ENCODE measurements at places on chromosomes 13 and 19.

DNA sequence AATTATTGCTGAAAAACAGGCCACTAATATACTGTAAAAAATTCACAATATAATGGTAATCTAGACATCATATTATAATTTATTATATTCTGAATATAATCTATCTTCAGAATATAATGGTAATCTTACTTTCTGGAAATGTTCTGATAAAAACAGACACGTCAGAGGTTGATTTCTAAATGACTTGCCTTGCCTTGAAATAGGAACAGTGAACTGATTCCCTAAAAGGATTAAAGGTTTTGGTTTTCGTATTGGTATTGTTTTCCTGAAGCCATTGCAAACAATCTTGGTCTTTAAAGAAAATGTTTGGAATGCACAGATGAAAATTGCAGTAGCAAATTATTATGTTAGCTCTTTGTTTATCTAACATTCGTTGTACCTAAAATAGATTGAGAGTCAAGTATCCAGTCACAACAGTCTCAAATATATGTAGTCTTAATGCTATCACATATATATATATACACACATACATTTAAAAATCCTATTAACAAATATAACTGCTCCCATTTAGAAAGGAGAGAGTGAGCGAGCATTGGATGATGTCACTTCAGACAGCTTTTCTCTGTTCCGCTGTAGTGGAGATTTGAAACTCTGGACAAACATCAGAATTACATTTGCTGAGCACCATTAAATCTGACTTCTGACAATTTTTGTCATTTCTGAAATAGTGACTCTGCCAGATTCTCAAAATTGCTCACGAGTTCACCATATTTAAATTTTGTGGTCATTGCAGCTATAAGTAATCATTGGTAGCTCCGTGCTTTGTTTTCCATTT lies 1.7 kb downstream of the ITM2B start:
- DNase-seq = no peak

GRCh38 chr19:18439025-18439909 lies 1.3 kb upstream of the ISYNA1 start:
- no peak for DNase-seq

GRCh38 chr13:109010912-109011311 lies 381.5 kb downstream of the MYO16 start:
- no peak for DNase-seq

DNA sequence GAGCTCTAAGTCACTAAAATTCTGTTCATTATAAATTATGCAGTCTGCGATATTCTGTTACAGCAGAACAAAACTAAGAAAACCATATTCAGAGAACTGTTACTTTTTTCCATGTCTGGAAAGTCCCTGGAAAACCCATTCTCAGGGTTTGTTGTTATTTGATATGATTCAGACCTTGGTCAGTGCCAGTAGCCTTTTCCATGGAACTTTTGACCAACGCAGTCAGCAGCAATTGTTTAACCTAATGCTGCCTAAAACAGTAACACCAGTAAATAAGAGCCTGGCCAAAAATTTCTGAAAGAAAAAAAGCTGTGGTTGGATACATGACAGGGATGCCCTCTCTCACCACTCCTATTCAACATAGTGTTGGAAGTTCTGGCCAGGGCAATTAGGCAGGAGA lies 402.7 kb downstream of the TBC1D4 start:
- DNase-seq = no peak

DNA sequence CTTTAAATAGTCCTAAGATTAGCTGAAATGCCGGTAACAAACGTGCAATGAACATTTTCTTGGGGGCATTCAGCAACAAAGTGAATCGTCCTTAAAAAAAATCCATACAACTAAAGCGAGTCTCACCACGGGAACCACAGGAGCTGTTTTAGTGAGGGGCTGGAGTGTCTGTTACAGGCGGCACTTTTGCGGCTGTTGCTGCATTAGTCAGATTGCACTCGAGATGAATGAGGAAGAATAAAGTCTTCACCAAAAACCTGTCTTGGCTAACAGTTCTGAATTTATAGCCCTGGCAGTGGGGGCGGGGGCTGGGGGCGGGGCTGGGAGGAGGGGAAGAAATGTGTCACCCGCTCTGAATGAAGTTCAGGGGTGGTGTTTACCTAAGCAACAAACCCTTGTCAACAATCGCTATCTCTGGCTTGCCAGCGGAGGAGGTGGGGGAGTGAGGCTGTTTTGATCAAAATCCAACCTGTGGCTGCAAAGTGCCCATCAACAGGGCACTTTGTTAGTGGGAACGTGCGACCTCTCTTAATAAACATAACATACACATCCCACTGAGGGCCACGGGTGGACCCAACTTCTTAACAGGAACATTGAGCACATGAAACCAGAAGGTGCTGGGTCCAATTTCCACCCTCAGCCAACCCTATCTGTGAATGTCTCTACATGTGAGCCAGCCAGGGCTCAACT lies 44.5 kb downstream of the RFX2 start:
- DNase-seq = no peak

DNA sequence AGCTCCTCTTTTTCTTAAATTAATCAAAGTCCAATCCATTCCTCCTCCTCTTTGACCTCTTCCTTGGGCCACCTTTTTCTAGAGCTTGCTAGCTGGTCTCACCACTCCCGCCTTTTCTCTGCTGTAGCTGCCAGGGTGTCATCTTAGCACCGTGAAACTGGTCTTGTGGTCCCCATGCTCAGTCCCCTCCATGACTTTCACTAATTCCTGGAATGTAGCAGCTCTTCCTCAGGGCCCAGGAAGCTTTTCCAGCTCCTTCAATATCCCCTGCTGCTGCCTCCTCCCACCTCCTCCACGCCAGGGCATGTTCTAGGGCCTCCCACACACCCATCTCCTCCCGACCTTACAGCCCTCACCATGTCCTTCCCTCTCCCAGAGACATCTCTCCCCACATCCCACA lies 222.2 kb downstream of the MYO16 start:
- no peak for DNase-seq

DNA sequence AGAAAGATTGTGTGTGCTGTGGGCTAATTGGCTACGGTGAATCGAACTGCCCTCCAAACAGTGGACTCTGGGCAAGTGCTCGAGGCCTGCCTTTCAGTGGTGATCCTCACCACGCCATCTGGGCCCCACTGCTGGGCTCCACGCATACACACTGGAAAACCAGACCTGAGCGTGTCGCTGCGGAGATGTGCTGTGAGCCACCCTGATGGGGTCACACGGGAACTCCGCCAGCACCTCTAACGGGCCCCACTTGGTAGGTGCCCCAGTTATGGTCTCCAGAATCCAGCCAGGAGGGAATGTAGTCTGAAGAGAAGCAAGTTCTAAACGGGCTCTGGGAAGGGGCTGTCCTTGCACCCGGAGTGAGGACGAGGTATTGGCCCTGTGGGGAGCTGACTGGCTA lies 39.3 kb downstream of the C13orf46 start:
- no peak for DNase-seq

GRCh38 chr19:33865306-33865705 lies 68.6 kb downstream of the KCTD15 start:
- DNase-seq = no peak

DNA sequence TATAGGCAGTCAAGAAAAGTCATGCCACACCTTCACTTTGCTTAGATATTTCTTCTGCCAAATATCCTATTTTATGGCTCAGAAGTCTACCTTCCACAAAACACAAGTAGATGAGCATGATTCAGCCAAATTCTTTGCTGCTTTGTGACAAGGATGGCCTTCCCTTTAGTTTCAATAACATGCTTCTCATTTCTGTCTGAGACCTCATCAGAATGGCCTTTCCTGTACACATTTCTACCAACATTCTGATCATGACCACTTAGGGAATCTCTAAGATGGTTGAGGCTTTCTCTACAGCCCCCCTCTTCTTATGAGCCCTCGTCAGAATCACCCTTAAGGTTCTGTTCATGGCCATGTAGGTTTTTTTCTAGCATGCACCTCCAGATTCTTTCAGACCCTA lies 96.2 kb downstream of the COL4A2 start:
- no peak for DNase-seq

DNA sequence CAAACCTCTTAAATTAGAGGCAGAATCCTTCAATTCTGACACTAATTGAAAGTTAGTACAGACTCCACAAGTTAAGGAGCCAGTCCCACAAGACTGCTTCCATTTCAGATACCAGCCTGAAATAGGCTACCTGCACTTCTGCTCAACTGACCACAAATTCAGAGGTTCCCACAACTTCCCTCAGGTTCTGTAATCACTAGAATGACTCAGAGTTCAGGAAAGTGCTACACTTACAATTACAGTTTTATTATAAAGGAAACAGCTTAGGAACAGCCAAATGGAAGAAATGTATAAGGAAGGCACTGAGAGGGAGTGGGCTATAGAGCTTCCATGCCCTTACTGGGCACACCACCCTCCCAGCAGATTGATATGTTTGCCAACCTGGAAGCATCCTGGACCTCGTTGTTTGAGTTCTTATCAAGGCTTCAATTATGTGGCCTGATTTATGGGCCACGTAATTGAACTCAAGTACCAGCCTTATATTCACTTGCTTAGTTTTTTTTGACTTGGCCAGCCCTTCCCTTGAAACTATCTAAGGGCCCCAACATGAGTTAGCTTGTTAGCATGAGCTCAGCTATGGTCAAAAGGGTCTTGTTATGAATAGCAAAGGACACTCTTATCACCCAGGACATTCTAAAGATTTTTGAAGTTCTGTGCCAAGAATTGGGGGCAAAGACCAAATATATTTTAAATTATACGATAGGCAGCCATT lies 25.9 kb downstream of the NBEA start:
- no peak for DNase-seq

- no peak for DNase-seq
Measured at GRCh38 chr19:13025819-13026456, 30.7 kb downstream of the NFIX start.

GRCh38 chr13:108575430-108575829 lies 54.0 kb upstream of the MYO16 start:
- DNase-seq = no peak

DNA sequence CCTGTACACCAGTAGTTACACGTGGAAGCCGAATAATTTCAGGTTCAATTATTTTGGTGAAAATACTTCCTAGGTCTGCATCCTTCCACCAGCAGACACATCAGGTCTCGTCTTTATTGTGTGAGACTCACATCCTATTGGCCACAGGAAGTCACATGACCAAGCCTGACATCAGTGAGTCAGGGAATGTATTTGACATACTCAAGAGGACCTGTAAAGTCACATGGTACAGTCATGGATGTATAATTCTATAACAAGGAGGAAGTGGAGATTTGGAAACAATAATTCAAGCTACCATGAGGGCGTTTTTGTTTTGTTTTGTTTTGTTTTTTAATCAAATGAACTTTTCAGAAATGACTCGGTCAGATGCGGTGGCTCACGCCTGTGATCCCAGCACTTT lies 9.3 kb upstream of the HIF3A start:
- no peak for DNase-seq
